Gastroesophageal sphincter (tissue), 4 donors: ENCODE measurements at places on chromosomes 5 and 9. TPM values are rescaled to one million over a fixed set of nuclear protein-coding genes. Genes with fewer than 3 reads are reported as not detected.

FAM169A gene
- total RNA-seq = 0.47 TPM

NTRK2 gene
- 7.0 TPM for total RNA-seq

ADAMTS16 gene
- 0.27 TPM for total RNA-seq

NSG2 gene
- total RNA-seq = 2.7 TPM

SLC28A3 gene
- total RNA-seq = 0.49 TPM

GRCh38 chr9:82021198-82021597 lies 32.6 kb downstream of the SPATA31D1 start:
- ATAC-seq = peak; percentile 93

DNA sequence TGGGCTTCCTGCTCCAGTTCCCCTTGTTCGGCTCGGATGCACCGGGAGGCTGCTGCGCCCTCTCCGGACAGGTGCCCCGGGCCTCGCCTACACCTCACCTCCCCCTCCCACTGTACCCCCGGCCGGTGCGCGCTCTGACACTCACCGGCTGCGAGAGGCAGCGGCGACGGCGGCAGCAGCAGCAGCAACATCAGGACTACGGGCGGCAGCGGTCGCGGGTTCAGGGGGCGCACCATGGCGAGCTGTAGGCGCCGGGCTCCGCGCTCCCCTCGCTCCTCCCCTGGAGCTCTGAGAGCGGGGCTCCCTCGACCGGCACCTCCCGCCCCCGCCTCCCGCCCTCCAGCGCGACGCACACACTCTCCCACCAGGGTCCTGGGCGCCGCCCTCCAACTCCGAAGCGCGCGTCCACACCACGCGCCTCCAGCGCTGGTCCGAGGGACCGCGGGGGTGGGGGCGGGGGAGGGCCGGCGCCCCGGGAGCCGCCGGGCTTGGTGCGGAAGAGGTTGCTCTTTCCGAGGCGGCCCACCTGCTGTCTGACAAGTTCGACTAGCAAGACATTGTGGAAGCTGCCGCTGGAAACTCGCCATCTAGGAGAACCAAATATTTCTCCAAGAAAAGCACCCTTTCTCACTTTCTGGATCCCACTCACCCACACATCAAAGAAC lies at the start of gene GFRA3:
GFRA3 (minus strand) TSS at position 433 of the 665 bp plus-strand sequence; CDS start at position 236, 197 bp downstream.
- ATAC-seq = peak; percentile 10

DNA sequence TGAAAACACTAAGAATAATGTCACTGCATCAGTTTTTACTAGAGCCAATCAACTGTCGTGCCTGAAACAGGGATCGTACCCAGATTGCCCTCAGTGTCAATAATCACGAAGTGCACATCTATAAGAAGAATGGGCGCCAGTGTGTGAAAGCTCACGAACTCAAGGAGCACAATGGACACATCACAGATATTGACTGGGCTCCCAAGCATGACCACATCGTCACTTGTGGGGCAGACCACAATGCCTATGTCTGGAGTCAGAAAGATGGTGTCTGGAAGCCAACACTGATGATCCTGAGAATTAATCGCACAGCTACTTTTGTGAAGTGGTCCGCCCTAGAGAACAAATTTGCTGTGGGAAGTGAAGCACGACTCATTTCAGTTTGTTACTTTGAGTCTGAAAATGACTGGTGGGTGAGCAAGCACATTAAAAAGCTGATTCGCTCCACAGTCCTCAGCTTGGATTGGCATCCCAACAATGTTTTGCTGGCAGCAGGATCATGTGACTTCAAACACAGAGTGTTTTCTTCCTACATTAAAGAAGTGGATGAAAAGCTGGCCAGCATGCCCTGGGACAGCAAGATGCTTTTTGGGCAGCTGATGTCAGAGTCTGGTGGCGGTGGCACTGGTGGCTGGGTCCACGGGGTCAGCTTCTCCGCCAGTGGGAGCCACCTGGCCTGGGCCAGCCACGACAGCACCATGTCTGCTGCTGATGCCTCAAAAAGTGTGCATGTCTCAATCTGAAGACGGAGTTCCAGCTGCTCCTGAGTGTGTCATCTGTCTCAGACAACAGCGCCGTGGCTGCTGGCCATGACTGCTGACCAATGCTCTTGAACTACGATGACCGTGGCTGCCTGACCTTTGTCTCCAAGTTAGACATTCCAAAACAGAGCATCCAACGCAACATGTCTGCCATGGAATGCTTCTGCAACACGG lies 32.2 kb downstream of the NSA2 start:
- no peak for ATAC-seq

DNA sequence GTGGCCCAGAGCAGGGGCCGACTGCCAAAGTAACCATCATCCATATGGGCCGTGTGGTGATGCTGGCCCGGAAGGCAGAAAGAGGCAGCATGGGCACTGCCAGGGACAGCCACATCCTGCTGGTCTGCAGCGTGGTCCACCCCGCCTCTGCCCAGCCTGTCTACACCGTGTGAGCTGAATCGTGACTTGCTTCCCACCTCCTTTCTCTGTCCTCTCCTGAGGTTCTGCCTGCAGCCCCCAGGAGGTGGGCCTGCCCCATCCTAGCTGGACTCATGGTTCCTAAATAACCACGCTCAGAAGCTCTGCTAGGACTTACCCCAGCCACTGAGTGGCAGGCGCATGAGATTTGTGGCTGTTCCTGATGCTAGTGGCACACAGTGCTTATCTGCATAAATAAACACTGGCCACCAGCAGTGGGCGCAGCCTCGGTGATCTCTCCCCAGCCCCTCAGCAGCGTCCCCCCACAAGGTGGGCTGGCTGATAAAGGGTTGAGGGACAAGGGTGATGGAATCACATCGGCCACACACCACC lies 22.6 kb upstream of the SUSD3 start:
- no peak for ATAC-seq

- ATAC-seq = no peak
These were observed 5.2 kb downstream of the SH3RF2 start for GRCh38 chr5:145941448-145942130.

DNA sequence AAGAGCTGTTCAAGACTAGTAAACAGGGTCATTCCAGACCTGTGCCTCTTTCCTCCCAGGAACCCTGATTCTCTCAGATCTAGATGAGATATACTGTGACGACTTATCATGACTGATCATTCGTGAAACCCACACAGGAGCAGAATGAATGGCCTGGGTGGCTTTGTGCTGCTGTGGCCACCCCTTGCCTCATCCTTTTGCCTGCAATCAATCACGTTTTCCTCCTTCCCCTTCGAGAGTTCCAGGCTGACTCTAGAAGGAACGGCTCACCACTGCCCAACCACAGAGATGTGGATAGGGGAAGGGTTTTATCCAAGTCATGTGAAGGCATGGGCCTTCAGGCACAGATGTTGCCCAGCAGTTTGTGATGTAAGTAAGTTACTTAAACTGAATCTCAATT lies 5.8 kb downstream of the ANXA6 start:
- ATAC-seq = no peak

GRCh38 chr5:81251922-81252321 lies 18.8 kb downstream of the CKMT2 start:
- ATAC-seq = no peak

- no peak for ATAC-seq
These were observed 295.1 kb downstream of the BNC2 start for GRCh38 chr9:16575142-16575985.

DNA sequence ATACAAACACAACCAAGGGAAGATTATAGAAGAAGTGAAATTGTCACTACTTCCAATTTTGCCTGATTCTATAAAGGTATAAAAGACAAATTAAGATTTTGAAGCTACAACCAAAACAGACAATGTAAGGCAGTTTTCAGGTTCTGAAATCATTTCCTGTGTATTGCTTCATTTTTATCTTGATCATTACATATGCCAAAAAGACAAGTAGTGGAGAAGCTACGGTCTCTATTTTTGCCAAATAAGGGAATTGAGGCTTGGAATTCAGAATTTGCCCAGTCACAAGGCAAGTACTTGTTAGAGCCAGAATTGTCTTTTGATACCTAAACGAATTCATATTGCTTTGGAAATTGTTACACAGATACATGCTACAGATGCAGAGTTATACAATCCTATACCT lies 20.6 kb downstream of the EDIL3 start:
- ATAC-seq = no peak

DNA sequence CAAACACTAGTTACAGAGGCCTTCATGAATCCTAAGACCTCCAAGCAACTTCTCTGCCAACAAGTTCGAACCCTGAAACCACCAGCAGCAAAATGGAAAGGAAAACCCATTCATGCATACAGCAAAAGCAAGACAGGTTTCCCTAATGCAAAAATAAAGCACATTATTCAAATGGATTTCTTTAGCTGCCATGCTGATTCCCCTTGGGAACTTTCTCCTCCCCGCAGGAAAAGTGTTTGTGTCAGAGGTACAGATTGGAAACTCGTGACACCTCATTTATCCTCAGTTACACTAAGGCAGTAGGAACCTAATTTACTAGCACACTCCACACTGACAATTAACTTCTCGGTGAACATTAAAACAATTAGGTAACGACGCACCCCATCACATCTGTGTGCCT lies 63.4 kb downstream of the TLE1 start:
- no peak for ATAC-seq

GRCh38 chr5:9212605-9213004 lies 333.3 kb downstream of the SEMA5A start:
- no peak for ATAC-seq

GRCh38 chr5:176447591-176447977 lies 601 bp upstream of the FAF2 start:
- peak; percentile 42 for ATAC-seq

DNA sequence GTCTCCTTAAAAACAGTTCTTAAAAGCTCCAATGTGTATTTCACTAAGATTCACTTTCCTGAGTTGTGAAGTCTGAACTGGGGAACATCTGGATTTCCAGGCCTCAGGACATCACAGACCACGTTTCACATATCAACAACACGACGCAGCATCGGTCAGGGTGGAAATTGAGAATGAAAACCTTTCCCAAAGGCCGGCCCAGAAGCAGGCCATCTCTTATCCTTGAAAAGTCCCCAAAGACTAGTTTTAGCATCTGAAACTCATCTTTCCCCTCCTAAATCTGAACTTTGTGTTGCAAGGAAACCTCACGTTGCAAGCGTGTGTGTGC lies 96.4 kb upstream of the COL5A1 start:
- ATAC-seq = no peak

GRCh38 chr5:102886586-102886985 lies 131.5 kb downstream of the PAM start:
- ATAC-seq = no peak
